ENCODE measurements at places on chromosomes 3 and 15.

GRCh38 chr3:86989611-86990010, 1.3 kb downstream of the VGLL3 start:
- no peak for DNase-seq

GRCh38 chr3:105606016-105606415, 239.3 kb downstream of the ALCAM start:
- DNase-seq: no peak

DNA sequence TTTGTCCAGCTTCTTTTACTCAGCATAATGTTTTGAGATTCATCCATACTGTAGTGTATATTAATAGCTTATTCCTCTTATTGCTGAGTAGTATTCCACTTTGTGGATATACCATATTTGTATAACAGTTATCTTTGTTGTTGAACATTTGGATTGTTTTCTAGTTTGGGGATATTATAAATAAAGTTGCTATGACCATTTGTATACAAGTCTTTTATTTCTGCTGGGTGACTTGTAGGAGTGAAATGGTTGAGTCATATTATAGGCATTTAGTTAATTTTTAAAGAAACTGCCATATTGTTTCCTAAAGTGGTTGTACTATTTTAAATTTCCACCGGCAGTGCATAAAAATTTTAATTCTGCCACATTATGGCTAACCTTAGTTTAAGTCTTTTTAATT, 53.4 kb downstream of the RPL39L start:
- DNase-seq: no peak

GRCh38 chr3:8555113-8555661, 53.6 kb downstream of the LMCD1 start:
- no peak for DNase-seq

- no peak for DNase-seq
Measured at GRCh38 chr3:45154641-45155147, 8.5 kb upstream of the CDCP1 start.

DNA sequence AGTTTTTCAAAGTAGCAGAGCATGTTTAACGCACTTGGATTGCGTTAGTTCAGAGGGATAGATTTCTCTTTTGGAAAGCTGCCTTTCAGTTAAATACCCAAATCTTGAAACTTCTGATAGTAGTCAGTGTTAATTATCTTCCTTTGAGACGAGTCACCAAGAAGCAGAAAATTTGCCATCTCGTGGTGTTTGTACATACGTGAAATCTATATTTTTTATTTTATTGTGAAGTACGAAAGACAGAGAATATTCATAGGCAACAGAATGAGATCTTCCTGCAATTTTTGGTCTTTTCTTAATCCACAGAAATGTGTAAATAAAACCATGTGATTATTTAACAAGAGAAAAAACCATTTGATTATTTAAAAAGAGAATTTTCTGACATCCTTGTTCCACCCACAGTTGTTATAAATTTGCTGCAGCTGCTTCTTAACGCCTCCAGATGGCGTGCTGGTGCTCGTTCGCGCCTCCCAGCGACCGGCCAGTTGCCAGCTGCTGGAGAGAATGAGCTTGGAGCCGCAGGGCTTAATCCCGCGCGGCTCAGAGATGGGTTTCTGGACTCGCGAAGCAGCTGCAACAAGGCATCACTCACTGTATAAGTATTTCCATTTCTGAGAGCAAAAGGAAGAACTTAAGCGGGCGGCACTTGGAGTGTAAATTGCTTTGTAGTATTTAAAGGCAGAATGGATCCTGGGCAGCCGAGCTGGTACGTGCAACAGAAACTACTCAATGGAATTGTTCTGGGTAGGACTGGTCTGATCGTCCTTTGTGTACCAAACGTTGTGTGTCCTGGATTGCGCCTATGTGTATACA, 10.5 kb upstream of the SLITRK3 start:
- DNase-seq: peak; percentile 46

- no peak for DNase-seq
Measured at GRCh38 chr15:67415181-67415580, 105.8 kb upstream of the C15orf61 start.

- no peak for DNase-seq
Measured at GRCh38 chr3:4432259-4432658, 34.8 kb downstream of the SUMF1 start.

DNA sequence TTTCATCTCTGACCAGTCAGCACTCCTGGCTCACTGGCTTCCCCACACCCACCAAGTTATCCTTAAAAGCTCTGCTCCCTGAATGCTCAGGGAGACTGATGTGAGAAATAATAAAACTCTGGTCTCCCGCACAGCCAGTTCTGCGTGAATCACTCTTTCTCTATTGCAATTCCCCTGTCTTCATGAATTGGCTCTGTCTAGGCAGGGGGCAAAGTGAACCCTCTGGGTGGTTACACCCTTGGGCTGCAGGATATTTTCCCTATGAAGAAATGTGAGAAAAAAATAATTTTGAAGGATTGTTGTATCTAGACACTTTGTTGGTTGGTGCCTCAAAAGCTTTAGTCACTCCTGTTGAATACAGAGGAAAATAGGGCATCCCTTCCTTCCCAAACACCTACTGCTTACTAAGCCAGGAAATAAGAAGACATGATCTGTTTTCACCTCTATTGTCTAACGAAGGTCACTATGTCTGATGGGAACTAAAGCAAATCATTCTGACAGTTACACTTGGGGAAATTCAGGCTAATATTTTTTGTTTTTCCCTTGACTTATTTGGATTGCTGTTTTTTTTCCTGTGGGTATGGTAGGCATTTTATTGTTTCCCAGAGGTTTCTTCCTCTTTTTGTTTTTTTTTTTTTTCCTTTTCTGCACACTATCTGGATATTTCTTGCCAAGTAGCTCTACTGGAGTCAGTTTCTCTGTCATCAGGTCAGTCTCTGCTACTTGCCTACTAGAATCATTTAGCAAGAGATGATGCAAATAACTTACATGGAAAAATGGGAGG, 15.3 kb upstream of the TNFSF10 start:
- DNase-seq: no peak

DNA sequence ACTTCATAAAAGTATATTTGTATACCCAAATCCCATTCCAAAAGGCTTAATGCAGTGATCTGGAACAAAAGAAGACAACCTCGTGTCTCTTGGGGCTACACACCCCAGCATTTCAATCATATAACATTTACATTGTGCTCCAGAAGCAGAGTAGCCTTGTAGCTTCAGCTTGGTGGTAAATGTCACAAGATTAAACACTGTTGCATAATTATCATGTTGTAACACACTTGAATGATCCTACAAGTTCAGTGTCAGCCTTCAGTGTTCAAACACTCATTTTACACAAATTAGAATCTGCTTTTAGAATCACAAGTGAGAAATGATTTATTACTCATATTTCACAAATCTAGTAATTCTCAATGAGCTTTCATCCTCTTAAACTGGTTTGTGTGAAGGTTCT, 122.6 kb downstream of the CNTN3 start:
- DNase-seq: no peak

Data from activated naive CD8-positive, alpha-beta T cell treated with anti-CD3 and anti-CD28 coated beads, Interleukin-2, amount 10 ng/mL, durations not matched to agents 7 days and 5 days (primary cell).